ENCODE measurements at places on chromosomes 5 and 9.

DNA sequence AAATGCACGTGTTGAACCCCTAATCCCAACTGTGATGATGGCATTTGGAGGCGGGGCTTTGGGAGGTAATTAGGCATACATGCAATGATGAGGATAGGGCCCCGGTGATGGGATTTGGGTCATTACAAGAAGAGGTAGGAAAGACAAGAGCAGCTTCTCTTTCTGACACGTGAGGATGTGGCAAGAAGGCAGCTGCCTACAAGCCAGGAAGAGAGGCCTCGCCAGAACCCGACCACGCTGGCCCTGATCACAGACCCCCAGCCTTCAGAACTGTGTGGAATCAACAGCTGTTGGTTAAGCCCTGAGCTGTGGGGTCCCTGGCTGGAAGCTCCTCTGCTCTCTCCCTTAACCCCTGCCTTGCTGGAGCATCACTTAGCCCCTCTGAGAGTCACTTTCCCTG lies 57.5 kb downstream of the COL23A1 start:
- DNase-seq = no peak

- DNase-seq = peak; percentile 17
Observed at GRCh38 chr5:116947691-116948528, 373.3 kb upstream of the SEMA6A start.

DNA sequence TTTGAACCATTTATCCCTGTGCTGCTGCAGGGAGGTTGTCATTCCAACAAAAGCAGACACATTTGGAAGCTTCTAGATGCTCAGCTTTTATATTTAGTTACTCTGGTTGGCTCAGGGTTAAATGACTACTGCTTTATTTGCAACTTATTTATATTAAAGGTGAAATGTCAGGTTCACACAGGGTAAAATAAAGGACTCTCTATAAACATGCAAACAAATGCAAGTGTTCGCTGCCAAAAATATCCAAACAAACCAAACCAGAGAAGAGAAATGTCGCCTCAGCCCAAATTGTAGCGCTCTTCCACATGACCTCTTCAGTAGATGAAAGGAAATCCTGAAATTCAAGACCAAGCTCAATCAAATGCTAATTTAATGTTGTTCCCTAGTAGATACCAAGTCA lies 57.0 kb upstream of the LIFR start:
- no peak for DNase-seq

DNA sequence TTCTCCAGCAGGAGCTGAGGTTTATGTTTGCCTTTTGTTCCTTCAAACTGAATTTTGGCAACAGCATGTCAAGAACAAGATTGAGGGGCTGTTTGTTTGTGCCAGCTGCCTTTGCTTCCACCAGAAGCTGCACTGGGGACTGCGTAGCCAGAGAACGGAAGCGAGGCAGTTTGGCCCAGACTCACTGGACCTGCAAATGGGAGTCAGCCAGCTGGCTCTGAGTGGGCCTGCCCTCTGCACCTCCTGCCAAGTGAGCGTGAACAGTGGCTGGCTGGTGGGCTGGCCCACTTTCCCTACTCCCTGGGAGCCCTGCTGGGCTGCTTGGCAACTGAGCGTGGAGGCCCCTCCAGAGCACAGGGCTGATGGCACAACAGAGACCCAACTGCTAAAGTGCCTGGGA lies 111.6 kb downstream of the GALNT10 start:
- DNase-seq = no peak

- no peak for DNase-seq
Observed at GRCh38 chr5:148996270-148996669, 66.6 kb downstream of the SH3TC2 start.

- DNase-seq = no peak
Observed at GRCh38 chr5:7816535-7816901, 34.4 kb downstream of the CFAP90 start.

DNA sequence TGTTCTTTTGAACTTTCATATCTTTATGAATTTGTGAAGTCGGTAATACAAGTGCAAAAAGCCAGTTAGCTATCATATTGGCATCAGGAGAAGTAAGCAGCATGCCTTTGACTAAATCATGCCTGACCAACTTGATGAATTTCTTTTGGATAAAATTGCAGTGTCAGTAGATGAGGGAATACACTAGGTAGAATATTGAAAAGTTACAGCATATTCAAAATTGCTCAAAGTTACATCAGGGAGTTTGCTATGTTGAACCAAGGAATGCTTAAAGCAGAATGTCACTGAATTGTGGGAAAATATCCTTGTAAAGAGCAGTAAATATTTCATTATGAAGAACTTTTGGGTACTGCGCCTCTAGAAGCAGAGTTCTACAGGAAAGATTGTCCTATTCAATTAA lies 87.1 kb upstream of the TLX3 start:
- no peak for DNase-seq

- no peak for DNase-seq
Observed at GRCh38 chr5:128881502-128882018, 83.7 kb upstream of the SLC27A6 start.

GRCh38 chr5:50697739-50698138 lies 31.3 kb downstream of the PARP8 start:
- DNase-seq = no peak

DNA sequence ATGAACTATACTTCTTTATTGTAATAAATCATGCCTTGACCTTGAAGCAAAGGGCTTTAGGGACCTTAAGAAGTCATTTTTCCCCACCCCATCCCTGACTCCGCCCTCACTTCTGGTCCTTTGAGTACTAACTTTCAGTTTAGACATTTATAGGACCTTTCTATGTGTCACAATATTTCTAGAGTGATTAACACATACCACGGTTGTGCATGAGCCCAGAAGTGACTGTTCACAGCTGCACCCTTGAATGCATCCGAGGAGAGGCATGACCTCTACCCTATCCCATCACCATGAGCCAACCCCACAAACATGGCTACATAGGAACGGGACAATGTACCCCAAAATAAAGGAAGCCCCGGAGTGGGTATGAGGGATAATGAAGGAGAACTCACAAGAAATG lies 160.3 kb downstream of the HSD17B3 start:
- no peak for DNase-seq

GRCh38 chr5:14946815-14947620 lies 75.4 kb upstream of the ANKH start:
- DNase-seq = no peak

Measured in stimulated activated CD8-positive, alpha-beta memory T cell treated with anti-CD3 and anti-CD28 coated beads, Interleukin-15, amount 100 ng/mL, for 48 hours (primary cell).